OCI-M1 (cell line): ENCODE measurements at places on chromosomes 1 and 21.

GRCh38 chr1:59378621-59379370 is 81.9 kb downstream of the FGGY start:
- DNase-seq: no peak

- DNase-seq: no peak
These were observed 29.3 kb downstream of the KIRREL1 start for GRCh38 chr1:158022554-158023312.

GRCh38 chr1:41418857-41419583 is 57.8 kb downstream of the FOXO6 start:
- DNase-seq: peak; percentile 21

- no peak for DNase-seq
These were observed 72.5 kb upstream of the RAB3GAP2 start for GRCh38 chr1:220344745-220345144.

DNA sequence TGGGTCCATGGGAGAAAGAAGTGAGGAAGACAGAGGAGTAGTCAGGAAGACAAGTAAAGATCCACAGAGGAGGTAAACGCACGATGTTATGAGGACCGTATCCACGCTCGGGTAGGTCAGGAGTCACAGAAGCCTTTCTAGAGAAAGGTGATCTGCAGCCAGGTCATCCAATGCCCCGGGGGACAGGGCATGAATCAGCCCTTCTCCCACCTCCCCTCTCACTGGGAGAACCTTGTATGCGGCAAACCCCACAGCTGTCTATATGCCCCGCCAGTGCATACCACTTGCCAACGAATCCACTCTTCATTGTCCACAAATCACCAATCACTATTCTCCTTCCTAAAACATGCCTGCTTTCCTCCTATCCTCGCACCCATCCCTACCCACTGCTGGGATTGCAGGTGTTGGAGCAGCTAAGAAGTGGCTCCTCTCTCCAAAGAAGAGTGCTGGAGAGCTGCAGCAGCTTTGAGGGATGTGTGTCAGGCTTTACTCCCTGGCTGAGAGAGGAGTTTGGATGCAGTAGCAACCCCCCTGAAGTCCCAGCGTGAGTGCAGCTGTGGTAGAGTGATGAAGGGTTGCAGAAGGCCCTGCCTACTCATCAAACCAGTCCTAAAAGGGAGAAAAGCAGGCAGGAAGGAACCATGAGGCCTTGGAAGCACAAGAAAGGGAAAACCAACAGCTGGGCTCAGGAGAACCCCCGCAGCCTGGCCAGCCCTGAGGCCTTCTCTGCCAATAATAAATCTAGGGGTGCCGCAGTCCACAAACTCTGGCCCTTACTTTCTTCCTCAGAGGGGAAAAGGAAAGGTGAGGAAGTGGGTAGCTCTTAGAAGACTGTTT is 102.2 kb upstream of the GADD45A start:
- no peak for DNase-seq

- no peak for DNase-seq
These were observed 66.2 kb downstream of the COQ8A start for GRCh38 chr1:227006226-227006796.

- no peak for DNase-seq
These were observed 7.5 kb downstream of the PRPF38B start for GRCh38 chr1:108699375-108700332.

DNA sequence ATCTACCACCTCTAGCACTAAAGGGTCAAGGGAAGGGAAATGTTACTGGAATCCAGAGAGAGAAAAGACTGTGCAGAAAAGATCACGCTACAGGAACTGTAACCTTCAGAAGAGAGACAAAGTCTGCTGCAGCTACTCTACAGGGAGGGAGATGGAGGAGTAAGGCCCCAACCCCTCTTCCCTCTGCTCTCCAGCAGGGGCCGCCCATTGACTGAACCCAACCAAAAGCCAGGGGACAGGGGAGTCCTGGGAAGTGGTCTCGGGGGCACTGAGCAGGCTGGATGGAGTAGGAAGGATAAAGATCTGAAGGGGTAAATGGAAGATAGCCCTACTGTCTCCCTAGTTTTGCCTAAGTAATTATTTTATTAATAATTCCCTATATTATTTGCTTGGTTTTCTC is 72.8 kb upstream of the NR5A2 start:
- DNase-seq: peak; percentile 14
